ENCODE measurements at places on chromosomes 1 and 21. TPM values are rescaled to one million over a fixed set of nuclear protein-coding genes. Genes with fewer than 3 reads are reported as not detected.
A peak's percentile ranks its signal among the peaks of the same experiment; 100 is the strongest.

FCAMR gene
- polyA plus RNA-seq, result 0.09 TPM

DNA sequence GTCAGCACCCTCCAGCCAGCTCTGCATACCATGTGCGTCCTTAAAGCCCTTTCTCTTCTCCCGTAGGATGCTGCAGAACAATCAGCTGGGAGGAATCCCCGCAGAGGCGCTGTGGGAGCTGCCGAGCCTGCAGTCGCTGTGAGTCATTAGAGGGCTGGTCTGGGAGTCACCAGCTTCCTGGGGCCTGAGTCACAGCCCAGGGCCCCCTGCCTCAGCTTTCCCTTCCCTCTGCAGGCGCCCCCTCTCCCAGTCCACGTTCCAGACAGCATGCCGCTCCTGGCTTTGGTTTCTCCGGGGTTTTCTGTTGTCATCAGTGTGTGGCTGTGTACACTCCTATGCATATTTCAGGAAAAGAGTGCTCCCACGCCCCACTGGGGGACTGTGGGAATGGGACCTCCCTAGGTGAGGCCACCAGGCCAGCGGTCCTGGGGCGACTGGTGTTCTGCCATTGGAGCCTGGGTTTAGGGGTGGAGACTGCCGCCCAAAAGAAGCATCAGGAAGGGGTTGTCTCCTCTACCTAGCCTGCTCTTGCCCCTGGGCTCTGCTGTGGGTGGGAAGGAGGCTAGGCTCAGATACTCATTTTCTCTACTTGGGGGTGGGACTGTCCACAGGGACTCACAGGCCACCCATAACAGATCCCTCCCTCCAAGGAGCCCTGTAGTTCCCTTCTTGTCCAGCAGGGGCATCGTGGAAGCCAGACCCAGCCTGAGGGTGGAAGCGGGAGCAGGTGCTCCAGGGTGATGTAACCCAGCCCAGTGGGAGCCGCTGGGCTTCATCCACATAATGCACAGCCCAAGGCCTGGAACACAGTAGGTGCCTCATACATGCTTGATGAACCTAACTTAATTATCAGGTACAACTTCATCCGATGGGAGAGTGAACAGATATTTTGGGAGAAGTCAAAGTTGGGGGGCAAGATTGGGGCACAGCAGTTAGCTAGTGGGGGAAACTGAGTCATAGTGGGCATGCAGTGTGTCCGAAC lies 42.5 kb downstream of the LGR6 start:
- no peak for DNase-seq

GRCh38 chr1:38527373-38527966 lies 332.1 kb downstream of the RRAGC start:
- peak; percentile 55 for DNase-seq

- DNase-seq, result no peak
These were observed 18.4 kb upstream of the LY9 start for GRCh38 chr1:160777486-160778089.

- DNase-seq, result no peak
These were observed 92.8 kb downstream of the LRRC53 start for GRCh38 chr1:74419611-74420010.

DNA sequence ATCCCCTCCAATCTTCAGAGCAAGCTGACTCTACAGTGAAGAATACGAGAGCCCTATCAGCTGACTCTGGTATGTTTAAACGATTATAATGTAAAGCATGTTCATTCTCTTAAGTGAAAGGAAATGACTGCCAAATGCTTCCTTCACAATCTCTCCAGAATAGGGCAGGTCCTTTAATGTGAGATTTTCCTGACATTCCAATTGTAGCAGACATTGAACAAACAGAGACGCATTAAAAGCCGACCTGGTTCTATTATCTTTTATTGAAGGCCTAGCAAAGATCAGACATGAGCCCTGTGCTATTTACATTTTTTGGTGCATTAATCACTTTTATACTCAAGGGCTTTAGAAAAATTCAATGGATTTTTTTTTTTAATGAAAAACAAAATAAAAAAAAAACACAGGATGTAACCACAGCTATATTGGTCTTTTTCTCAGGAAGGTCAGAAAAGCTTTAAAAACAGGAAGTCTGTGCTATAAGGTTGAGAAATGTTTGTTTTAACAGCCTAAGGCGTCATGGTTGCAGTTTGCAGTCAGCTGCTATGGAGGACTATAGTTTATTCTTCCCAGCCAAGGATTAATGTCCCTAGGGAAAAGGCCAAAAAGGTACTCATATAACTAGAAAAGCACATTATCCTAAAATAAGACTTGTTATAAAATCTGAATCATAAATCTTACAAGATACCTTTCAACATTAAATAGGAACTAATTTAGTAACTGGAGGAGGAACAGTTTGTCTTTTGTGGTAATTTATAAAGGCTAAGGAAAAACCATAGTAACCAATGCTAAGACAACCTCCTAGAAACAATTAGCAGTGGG lies 104.8 kb downstream of the RERE start:
- DNase-seq, result peak; percentile 61

SYT6 gene
- polyA plus RNA-seq, result 12.5 TPM

DNA sequence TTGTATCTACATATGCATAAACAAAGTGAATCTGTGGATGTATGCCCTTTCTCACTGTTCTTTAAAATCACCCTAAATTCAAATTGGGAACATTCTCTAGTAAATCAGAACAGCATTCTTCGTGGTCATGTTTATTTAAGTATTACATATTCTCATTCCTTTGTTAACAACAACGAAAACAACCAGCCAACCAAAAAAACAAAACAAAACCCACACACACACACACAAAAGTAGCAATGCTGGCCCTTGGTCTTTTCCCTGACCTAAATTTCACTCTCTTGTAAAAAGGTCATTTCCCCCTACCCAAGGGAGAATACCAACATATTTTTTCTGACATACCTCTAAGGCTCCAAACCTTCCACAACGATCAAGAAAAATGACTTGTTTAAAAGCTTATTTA lies 102.6 kb downstream of the NRIP1 start:
- no peak for DNase-seq

DNA sequence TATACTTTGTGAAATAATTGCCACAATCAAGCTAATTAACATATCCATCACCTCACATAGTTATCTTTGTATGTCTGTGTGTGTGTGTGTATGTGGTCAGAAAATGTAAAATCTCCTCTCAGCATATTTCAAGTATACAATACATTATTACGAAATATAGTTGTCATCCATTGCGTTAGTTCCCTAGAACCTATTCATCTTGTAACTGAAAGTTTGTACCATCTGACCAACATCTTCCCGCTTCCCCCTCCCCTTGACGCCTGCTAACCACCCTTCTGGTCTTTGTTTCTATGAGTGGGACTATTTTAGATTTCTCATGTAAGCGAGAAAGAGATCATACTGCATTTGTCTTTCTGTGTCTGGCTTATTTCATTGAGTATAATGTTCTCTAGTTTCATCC lies 455.3 kb downstream of the KCNT2 start:
- no peak for DNase-seq

GRCh38 chr1:168097921-168098528 lies 38.7 kb downstream of the GPR161 start:
- no peak for DNase-seq

GRCh38 chr1:46171871-46172270 lies 3.0 kb upstream of the TSPAN1 start:
- DNase-seq, result peak; percentile 53

KCNAB2 gene
- 5.6 TPM for polyA plus RNA-seq

GRCh38 chr1:121518726-121519041 lies 333.9 kb downstream of the SRGAP2C start:
- DNase-seq, result no peak
